ENCODE measurements at places on chromosomes 11 and 22.

GRCh38 chr11:94445641-94446040 lies 44.4 kb upstream of the GPR83 start:
- DNase-seq, result no peak

DNA sequence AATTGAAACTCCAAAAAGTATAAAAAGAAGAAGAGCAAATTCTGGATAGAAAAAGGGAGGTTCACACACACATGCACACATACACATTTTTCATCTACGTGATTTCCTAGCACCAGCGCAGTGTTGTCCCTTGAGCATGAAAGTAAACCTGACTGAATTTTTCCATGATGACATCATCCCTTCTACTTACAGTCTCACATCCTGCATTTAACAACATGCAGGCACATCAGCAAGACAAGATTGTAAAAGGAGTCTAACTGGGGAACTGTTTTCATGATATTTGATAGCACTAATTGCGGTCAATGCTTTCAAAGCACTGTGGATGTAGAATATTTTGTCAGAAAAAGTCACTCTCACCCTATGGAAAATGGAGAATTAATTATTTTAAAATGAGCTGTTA lies 36.6 kb downstream of the GAS2 start:
- no peak for DNase-seq

DNA sequence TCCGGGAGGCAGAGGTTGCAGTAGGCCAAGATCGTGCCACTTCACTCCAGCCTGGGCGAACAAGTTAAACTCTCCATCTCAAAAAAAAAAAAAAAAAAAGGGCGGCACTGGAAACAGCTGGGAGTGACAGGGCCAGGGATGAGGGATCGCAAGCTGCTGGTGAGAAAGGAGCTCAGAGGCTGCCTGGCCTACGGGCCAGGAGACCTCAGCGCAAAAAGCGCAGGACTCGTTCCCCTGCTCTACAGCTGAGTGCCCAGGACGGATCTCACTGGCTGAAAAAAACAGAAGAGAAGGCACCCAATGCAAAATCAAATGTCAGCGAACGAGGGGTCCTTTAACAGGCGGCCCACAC lies 650 bp upstream of the NUP50 start:
- DNase-seq, result no peak

GRCh38 chr11:2298795-2299761 lies 2.6 kb downstream of the C11orf21 start:
- DNase-seq, result peak; percentile 77

- no peak for DNase-seq
Observed at GRCh38 chr11:13258855-13259254, 18.7 kb upstream of the BMAL1 start.

- no peak for DNase-seq
Observed at GRCh38 chr22:46891382-46891951, 129.0 kb downstream of the TBC1D22A start.

DNA sequence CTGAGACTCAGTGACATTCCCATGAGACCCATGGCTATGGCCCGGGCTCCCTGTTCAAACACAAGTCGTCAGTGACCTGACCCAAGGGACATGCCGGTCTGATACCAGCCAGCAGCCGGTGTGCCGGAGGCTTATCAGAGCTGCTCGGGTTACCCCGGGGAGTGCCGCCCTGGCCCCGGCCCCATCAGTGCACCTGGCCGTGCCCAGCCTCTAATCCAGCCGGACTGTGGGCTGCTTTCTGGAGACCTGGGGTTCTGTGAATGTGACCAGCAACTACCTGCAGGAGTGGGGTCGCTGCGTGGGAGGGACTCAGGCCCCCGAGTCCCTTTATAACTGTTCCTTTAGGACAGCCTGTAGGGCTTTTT lies 52.7 kb downstream of the LINC01488 start:
- no peak for DNase-seq

DNA sequence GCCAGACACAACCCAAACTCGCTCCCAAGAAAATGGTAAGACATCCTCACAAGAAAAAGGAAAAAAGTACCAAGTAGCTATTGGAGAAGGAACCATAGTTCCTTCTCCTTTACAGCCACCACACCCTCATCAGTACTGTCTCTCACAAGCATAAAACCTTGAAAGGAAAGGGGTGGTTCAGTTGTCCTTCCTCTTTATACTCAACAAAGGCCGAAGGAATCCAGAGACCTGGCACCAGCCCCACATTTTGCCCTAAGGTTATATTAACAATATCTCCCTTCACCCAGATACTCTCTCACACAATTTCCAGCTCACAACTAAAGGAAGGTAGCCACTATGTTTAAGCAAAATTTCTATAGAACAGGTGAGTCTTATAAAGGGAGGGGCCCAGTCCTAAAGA lies 8.5 kb downstream of the FHIP1B start:
- DNase-seq, result no peak

GRCh38 chr22:30423959-30424533 lies 1.5 kb upstream of the MTFP1 start:
- DNase-seq, result peak; percentile 100

GRCh38 chr11:134405436-134405835 lies 6.6 kb downstream of the B3GAT1 start:
- no peak for DNase-seq

- DNase-seq, result peak; percentile 70
Observed at GRCh38 chr11:76823481-76824028, 37.2 kb upstream of the ACER3 start.

DNA sequence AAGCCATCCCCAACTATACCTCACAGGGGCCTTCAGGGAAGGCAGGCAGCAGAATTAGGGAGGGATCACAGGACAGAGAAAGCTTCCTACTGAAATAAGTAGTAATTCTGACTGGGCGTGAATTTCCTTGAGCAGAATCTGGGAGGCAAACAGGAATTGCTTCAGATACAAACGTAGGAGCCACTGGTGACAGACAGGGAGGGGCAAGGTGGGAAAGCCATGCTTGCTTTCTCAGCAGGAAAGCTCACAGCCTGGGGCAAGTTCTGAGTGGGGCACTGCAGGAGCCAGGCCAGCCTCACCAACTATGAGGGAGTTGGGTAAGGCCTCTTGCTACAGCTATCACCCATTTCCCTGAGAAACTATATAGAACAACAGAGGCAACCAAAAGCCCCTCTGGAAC lies 43.6 kb downstream of the ARHGAP32 start:
- DNase-seq, result no peak
